ENCODE measurements at places on chromosomes 1 and 21.

- DNase-seq = no peak
These were observed 18.5 kb downstream of the CHD1L start for GRCh38 chr1:147260956-147261355.

DNA sequence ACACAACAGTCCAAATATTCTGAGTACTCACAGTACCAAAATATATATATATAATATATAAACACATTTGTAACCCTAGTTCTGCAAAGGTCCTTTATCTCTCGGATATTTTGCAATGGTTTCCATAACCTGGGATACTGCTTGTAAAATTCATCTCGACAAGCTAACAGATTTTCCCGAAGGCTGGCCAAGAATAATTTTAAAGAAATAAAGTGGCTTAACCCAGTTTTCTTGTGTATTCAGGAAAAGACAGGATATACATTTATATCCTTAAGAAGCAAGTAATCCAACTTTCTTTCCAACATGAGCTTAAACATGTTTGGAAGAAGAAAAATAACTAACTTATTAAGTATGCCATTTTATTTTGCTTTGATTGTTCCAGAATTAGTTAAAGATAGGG, 348.7 kb upstream of the RUNX1 start:
- no peak for DNase-seq

DNA sequence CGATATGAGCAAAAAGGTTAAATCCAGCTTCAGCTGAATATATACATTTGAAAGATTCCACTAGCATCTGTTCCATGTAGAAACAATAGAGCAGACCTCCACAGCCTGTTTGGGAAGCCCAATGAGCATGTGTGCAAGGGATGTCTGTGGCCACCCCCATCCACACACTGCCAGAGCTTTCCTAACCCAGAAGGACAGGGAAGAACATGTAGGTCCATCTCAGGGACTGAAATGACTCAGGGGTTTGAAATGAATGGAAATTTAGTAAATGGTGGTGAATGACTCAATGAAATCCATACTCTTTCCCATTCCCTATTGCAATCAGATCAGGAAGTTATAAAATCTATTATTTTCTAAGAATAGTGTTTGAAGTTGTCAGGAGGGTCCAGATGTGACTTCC, 397.2 kb downstream of the DUSP10 start:
- no peak for DNase-seq

DNA sequence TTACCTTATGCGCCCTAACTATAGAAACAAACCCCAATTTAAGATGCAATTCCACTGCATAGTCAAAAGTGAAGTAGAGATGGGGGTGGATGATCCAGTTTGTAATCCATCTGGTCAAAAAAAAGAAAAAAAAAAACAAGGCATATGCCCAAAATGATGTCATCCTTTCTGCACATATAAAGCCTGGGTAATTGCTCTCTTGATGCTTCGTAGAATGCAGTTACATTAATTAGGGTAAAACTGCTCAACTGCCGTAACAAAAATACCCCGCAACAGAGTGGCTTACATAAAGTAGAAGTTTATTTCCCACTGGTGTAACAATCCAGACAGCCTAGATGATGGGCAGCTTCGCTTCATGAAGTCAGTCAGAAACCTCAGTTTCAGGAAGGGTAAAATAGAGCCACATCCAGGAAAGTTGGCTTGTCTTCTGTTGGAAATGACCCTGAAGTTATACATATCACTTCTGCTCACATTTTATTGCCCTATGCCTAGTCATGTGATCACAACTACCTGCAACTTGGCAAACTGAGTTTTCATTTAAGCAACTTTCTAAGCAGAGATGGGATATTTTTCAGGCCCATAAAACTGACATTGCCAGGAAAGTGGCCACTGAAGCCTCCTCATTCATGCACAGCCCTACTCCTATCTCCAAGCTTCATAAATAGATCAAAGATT, 221.7 kb downstream of the C1orf94 start:
- no peak for DNase-seq

DNA sequence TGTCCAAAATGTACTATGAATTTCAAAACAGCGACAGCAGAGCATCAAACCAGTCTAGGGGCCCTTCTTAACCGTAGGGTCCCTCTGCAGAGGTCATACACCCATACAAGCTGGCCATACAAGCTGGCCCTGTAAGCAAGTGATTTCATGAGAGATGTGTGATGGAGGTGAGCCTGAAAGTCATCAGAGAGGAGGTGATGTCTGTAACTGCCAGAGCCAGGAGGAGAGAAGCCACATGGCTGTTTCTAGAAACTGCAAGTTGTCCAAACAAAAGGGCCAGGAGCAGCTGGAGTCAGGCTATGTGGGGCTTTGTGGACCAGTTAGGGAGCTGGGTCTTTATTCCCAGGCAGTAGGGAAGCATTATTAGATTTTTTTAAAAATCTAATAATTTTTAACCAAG, 14.8 kb upstream of the SERINC2 start:
- DNase-seq = no peak
